ENCODE measurements at places on chromosomes 4 and X. TPM values are rescaled to one million over a fixed set of nuclear protein-coding genes. Genes with fewer than 3 reads are reported as not detected.
A peak's percentile ranks its signal among the peaks of the same experiment; 100 is the strongest.

DNA sequence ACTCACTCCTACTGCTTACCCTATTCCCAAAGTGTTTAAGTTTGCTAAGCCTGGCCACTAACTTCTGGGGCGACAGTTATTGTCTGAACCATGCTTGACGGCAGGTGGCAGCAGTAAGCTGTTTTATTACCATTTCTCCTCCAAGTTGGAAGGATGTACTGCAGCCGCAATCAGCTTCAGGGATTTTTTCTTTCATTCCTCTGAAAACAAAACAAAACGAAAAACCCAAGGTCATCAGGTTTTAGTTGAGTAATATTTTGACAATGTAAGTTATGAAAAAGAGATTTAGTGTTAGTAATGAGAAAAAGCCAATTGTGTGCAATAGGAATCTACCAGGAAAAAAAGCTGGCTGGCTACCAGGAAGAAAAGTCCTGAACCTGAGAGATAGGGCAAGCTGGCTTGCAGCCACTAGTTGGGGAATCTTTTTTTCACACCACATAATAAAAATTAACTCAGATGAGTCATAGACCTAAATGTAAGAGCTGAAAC is 13.2 kb upstream of the RAB9B start:
- DNase-seq = peak; percentile 45

- peak; percentile 81 for DNase-seq
Observed at GRCh38 chr4:147607471-147607870, 9.7 kb upstream of the TMEM184C start.

- no peak for DNase-seq
Observed at GRCh38 chr4:146661367-146661766, 22.7 kb downstream of the POU4F2 start.

DNA sequence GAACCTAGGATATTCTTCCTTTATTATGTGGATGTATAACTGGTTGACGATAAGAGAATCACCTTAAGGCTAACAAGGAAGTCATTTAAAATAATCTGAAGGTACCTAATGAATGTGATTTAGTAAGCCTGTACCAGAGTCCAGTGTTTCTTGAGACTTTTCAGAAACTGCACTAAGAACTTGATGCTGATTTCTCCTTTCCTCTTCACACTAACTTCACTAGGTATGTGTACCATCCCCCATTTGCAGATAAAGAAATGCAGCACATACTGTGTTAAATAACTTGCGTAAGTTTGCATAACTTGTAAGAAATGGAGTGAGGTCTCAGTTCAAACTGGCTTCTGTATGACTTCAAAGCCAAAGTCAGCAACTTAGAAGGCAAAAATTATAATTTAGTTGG is 63.3 kb downstream of the ELOVL6 start:
- peak; percentile 77 for DNase-seq

DNA sequence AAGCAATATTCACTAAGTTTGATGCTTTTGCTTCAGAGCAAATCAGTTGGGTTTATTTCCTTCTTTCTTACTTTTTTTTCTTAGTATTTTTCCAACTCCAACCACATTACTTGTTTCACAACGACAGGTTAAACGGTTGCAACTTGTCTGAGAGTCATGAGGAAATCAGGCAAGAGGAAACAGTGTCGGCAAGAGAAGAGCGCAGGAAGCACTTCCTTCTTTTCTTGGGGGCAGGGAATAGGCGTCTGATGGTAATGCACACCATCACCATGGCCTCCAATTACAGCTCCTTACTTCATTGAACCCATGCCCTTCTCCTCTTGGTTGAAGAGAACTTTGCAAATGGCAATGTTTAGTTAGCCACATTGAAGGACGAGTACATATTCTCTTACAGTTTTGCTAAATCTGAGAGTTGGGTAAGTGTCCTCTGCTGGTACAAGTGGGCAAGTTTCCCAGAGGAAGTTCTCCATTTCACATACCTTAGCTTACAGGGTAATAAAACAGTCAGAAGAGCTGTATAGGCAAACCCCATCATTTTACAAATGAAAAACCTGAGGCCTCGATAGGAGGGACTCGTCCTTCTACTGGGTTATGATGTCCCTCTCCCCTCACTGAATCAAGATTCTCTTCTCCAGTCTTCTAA is 8.3 kb upstream of the CXCL8 start:
- no peak for DNase-seq

DNA sequence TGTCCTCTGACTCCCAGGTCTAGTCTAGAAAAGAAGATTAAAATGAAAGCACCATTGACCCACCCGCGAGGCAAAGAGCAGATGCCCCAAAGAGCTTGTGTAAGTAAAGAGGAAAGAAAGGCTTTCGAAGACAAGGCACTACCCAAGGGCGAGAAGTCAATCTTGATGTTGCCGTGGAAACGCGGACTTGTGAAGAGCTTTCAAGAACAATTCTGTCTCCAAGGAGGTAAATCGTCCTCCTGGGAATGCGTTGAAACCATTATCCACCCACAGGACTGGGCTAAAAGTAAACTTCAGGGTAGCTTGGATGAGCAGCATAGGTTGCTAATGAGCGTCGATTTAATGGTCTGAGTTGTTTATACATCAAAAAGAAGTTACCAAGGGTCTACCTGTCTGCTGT is 189.3 kb downstream of the DHRSX start:
- peak; percentile 3 for DNase-seq

GPRASP2 gene
- polyA plus RNA-seq = 19.3 TPM

SASH3 gene
- 11.4 TPM for polyA plus RNA-seq

UGT2B7 gene
- 34.4 TPM for polyA plus RNA-seq

IBSP gene
- polyA plus RNA-seq = 0.03 TPM

- no peak for DNase-seq
Observed at GRCh38 chr4:85697854-85698253, 222.9 kb downstream of the ARHGAP24 start.

GRCh38 chrX:13797512-13797911 is 19.4 kb downstream of the GPM6B start:
- DNase-seq = no peak

GRCh38 chr4:101678180-101678579 is 112.3 kb upstream of the BANK1 start:
- DNase-seq = no peak

SOWAHB gene
- 3.9 TPM for polyA plus RNA-seq

GRCh38 chr4:90012918-90013317 is 114.3 kb upstream of the CCSER1 start:
- DNase-seq = no peak

- no peak for DNase-seq
Observed at GRCh38 chrX:5278908-5279307, 949.8 kb downstream of the NLGN4X start.

DNA sequence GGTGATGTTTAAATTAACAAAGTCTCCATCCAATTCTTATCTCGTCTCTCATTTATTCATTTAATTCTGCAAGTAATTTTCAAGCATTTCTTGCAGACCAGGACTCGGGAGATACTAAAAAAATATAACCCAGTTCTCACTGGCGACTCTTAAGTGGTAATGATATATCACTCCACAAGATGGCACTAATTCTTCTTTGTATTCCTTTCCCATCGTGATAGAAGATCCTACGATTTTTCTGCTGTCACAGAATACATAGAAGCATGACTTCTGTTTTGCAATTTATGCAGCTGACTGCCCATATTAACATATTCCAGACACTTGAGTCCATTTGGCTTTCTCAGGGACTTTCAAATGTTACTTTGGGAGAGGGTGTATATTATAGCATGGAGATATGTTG is 64.0 kb upstream of the FGF13 start:
- DNase-seq = no peak

MAP9 gene
- 7.4 TPM for polyA plus RNA-seq

All from large intestine (tissue), 12 donors.